NCI-H1048 (cell line): ENCODE measurements at places on chromosomes 16 and 17.
A peak's percentile ranks its signal among the peaks of the same experiment; 100 is the strongest.

DNA sequence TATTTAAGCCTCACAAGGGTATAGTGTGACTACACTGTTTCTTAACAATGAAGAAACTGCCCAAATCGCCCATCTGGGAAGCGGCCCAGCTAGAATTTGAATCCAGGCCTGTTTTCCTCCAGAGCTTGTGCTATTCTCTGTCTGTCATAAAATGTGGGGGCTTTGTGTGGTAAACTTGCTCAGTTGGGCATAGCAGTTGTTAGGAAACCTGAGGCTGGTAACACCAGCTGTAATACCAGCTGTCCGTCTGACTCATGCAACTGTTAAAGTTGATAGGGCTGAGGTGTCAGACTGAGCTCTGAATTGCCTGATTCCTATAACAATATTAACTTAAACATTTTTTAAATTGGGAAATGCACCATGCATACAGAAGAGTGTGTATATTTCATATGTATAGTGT is 9.3 kb downstream of the NOD2 start:
- DNase-seq: no peak

GRCh38 chr17:79913451-79913850 is 74.2 kb upstream of the CBX4 start:
- no peak for DNase-seq

GRCh38 chr16:84817613-84818012 is 2.2 kb upstream of the CRISPLD2 start:
- DNase-seq: no peak

GRCh38 chr16:81632392-81633146 is 146.5 kb upstream of the PLCG2 start:
- no peak for DNase-seq

- DNase-seq: no peak
These were observed 202.6 kb downstream of the PARN start for GRCh38 chr16:14427371-14427948.

DNA sequence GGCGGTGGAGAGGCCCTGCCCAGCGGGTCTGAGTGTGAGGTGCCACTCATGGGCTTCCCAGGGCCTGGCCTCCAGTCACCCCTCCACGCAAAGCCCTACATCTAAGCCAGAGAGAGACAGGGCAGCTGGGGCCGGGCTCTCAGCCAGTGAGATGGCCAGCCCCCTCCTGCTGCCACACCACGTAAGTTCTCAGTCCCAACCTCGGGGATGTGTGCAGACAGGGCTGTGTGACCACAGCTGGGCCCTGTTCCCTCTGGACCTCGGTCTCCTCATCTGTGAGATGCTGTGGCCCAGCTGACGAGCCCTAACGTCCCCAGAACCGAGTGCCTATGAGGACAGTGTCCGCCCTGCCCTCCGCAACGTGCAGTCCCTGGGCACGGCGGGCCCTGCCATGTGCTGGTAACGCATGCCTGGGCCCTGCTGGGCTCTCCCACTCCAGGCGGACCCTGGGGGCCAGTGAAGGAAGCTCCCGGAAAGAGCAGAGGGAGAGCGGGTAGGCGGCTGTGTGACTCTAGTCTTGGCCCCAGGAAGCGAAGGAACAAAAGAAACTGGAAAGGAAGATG is 11.2 kb downstream of the VASN start:
- no peak for DNase-seq

DNA sequence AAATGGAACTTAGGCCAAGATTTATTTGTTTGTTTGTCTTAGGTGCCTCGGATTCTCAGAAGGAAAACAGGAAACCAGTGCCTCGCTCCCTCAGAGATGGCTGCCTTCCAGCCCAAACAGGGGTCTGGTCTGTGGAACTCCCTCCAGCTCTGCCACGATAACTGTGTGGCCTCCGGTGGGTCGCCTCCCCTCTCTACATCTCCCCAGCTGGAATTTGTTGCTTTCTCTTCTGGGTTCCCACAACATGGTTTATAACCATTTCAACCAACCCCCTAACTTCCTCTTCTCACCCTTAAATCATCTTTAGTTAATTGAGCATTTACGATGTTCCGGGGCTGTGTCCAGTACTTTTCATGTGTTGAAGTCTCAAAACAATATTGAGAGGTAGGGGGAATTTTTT is 30.9 kb upstream of the PLLP start:
- DNase-seq: no peak

GRCh38 chr17:633133-633532 is 81.5 kb downstream of the VPS53 start:
- DNase-seq: no peak

DNA sequence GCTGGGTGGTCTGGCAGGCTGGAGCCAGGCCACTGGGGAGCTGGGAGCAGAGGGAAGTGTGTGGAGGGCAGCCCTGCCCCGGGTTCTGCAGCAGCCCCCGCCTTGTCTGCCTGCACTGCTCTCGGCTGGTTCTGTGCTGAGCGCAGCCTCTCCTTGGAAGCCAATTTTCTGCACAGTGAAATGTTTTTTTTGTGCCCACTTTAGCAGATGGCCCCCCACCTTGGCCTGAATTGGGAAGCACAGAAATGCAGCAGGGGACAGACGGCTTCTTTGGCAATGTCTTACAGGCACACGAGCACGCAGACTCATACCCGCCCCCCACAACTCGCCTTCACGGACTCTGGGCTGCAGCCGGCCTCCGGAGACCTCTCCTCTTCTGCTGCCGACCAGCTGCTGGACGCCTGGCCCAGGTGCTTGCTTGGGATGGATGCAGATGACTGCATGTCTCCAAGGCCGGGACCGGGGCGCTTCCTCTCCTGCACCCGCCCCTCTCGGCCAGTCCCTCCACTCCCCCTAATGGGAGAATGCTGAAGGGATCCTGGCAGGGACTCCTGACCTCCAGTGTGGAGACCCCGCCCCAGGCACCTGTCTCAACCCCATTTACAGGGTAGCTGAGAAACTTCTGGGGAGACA is 14.8 kb downstream of the NPTX1 start:
- no peak for DNase-seq

DNA sequence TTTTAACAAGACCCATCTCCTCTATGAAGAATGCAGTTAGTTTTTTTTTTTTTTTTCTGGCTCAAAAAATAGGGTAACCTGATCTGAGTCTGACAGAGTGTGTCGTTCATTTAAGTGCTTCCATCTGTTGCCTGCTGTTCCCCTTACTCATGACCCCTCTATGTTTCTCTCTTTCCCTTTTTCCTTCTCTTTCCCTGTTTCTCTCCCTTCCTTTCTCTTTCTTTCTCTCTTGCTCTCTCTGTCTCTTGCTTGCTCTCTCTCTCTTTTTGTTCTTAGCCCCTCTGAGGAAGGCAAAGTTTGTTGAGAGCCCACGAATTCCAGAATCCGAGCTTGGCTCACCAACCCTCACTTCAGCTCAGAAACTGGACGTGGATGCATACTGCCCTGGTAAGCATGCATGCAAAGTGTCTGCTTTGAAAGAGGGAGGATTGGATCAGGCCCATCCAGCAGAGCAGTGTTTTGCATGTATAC is 185.0 kb downstream of the TANC2 start:
- peak; percentile 52 for DNase-seq

- DNase-seq: peak; percentile 2
These were observed 246.2 kb downstream of the KATNIP start for GRCh38 chr16:27795992-27796614.

DNA sequence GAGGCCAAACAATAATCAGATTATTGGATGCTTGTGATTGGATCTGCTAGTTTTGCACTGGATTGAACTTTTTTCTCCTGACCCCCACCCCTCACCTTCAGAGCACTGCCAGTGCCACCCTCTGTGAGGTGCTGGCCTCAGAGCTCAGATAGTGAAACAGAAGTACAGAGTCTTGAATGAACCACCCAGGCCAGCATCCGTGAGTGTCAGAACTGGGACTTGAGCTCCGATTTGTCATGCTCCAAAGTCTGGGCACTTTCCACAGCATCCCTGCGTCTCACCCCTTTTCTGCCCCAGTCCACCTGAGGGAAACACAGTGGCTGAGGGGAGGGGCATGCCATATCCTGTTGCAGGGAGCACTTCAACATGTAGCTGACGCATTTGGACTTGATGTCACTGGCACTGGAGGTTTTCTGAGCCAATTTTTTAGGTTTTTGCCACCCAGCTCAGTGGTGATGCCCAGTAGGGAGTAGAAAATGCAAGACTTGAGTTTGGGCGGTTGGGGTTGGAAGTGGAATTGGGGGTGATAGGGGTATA is 47.3 kb downstream of the SMPD3 start:
- no peak for DNase-seq

DNA sequence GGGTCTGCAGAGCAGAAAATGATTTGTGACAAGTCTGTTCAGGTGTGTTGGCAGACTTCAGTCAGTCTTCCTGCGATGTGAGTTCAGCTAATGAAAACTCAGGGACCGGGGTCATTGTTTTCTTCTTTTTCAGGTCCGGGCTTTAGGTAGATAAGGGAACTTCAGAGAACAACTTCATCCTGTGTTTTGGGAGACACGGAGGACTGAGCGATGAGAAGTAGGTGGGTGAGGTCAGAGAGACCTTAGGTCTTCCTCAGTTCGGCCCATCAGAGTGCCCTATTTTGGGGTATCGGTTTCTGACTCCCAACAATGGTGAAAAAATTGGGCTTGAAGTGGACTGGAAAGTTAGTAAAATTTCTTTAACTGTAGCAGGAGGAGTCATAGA is 88.9 kb upstream of the ATF7IP2 start:
- no peak for DNase-seq

- no peak for DNase-seq
These were observed 61.7 kb downstream of the KPNA2 start for GRCh38 chr17:68097161-68097805.

DNA sequence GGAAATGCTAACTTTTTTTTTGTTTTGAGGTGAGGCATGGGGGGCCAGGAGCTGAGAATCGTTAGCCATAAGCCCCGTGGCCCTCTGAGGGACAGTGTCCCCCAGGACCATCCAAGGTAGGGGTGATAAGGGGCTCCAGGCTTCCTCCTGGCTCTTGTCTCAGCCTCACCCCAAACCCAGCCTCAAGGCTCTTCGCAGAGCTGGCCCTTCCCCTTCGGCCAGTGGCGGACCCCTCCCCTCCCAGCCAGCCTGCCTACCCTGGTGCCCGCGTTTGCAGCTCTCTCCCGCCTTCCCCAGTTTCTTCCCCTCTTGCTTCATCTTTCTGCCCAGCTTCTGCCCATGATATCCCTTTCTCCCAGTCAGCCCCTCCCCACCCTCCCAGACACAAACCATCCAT is 22.7 kb upstream of the ATP2A3 start:
- no peak for DNase-seq

GRCh38 chr17:21379080-21379711 is 3.0 kb downstream of the KCNJ12 start:
- DNase-seq: no peak

DNA sequence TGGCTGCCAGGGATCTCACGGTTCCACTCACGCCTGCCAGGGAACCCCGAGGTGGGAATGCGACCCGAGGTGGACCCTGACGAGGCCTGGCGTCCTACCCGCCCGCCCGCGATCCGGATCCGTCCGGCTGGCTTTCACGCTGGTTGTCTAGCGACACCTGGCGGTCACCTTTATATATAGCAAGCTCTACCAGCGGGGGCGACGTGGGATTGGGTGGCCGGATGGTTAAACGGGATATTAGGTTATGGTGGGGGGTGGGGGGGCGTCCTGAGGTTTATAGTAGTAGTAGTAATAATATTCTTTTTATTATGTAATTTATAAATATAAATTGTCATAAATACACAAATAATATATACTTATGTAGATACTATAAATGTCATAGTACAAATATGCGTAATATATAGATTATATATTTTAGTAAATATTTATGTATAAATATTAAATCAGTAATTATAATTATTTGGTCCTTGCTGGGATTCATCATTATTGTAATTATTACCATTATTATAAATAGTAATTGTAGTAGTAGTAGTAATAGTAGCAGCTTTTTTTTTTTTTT is 136.9 kb downstream of the KCNJ12 start:
- DNase-seq: peak; percentile 63

GRCh38 chr16:72876221-72876620 is 171.7 kb downstream of the ZFHX3 start:
- DNase-seq: no peak

- no peak for DNase-seq
These were observed 33.5 kb upstream of the ARL6IP1 start for GRCh38 chr16:18834864-18835263.

DNA sequence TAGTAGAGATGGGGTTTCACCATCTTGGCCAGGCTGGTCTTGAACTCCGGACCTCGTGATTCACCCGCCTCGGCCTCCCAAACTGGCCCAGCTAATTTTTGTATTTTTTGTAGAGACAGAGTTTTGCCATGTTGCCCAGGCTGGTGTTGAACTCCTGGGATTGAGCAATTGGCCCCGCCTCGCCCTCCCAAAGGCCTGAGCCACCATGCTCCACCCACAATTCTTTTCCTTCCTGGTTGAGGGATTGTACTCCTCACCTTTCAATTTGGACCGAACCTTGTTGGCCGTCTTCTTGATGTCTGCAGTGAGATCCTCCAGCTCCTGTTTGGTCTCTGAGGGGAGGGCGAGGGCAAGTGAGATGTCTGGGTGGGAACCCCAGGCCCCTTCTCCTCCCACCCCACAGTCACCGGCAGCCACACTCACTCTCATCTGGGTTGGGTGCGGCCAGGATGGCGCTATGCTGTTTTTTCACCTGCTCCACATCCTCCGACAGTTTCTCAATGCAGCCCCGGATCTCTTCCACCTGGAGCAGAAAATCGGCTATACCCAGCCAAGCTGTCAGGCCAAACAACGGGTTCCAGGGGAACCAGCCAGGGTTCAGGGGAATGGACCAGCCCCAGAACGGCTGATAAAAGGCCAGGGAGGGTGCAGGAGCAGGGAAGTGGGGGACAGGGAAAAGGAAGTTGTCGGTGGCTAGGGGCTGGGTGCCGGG is 9.6 kb downstream of the STX1B start:
- no peak for DNase-seq

DNA sequence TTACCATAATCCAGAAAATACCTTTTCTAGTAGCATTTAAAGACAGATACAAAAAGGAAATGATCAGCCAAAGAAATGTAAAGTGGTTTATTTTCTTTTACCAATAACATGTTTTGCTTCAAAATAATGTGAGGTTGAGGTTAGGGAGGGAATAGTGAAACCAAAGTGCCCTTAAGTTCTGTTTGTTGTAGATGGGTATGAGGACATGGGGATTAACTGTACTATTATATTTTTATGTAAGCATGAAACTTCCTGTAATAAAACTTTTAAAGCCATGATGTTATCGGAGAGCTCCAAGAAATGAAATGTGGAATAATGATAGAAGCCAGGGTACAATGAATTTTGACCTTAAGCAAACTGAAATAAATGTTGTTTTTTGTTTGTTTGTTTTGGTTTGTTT is 9.9 kb downstream of the C16orf46 start:
- DNase-seq: no peak

- DNase-seq: no peak
These were observed 4.2 kb downstream of the RPL13 start for GRCh38 chr16:89564476-89565255.
